NCI-H69 (cell line): ENCODE measurements at places on chromosomes 11 and 22.

GRCh38 chr11:96390488-96390792 is 627 bp downstream of the JRKL start:
- DNase-seq, result no peak

- DNase-seq, result peak; percentile 74
These were observed 159.4 kb downstream of the BUD13 start for GRCh38 chr11:116613206-116613875.

- DNase-seq, result peak; percentile 85
These were observed 59.3 kb downstream of the DEPDC5 start for GRCh38 chr22:31812977-31813605.

DNA sequence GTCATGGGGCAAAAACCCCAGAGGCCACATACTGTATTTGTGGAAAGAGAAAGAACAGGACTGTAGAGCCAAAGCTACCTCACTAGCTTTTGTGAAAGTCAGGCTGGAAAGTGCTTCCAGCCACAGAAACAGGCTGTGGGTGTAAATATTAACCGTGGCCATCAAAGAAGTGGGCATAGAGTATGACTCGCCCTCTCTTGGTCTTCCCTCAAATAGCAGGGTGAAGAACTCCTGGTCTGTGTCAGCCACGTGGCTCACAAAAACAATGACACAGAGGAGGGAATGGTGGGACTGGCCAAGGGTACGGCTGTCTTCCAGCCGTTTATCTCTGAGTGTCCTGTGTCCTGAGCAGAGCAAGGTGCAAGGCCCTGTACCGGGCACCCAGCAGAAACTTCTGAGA is 37.6 kb upstream of the UBASH3B start:
- DNase-seq, result no peak
